ENCODE measurements at places on chromosomes 3 and 15. TPM values are rescaled to one million over a fixed set of nuclear protein-coding genes. Genes with fewer than 3 reads are reported as not detected.

Gene CYP8B1
- not detected for total RNA-seq

Gene NAALADL2
- total RNA-seq: 3.5 TPM

Gene COL6A5
- not detected for total RNA-seq

Gene SH2D7
- total RNA-seq: not detected

Gene GASK1A
- 65.8 TPM for total RNA-seq

- DNase-seq: no peak
- no peak overlapping the region for H3K4me3 ChIP-seq
- H3K4me1 ChIP-seq: no peaks in the 10 kb centered on the region
- no peak overlapping the region for H3K27ac ChIP-seq
- H3K27me3 ChIP-seq: peaks cover 4% of the 10 kb centered on the region
These were observed 10.9 kb upstream of the FAM107A start for GRCh38 chr3:58588030-58588614.

- no peak overlapping the region for H3K4me3 ChIP-seq
- no peaks in the 10 kb centered on the region for H3K27me3 ChIP-seq
- no peaks in the 10 kb centered on the region for H3K36me3 ChIP-seq
- H3K27ac ChIP-seq: no peak overlapping the region
- no peak for DNase-seq
These were observed 25.9 kb upstream of the JMJD7 start for GRCh38 chr15:41801850-41802455.

DNA sequence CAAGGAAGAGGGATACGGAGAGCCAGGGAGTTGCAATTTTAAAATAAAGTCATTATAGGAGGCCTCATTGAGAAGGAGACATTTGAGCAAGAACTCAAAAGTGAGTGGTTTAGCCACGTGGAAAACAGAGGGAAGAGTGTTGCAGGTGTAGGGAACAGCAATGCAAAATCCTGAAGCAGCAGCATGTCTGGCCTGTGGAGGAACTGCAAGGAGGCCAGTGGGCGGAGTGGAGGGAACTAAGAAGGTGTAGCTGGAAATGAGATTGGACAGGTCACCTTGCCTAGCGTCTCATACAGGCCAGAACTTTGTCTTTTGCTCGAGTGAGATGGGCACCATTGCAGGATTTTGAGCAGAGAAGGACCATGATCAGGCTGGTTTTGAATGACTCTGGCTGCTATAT, 34.9 kb downstream of the SAXO2 start:
- H3K36me3 ChIP-seq: no peaks in the 10 kb centered on the region
- no peak for DNase-seq
- H3K4me3 ChIP-seq: no peak overlapping the region
- H3K27ac ChIP-seq: no peak overlapping the region

DNA sequence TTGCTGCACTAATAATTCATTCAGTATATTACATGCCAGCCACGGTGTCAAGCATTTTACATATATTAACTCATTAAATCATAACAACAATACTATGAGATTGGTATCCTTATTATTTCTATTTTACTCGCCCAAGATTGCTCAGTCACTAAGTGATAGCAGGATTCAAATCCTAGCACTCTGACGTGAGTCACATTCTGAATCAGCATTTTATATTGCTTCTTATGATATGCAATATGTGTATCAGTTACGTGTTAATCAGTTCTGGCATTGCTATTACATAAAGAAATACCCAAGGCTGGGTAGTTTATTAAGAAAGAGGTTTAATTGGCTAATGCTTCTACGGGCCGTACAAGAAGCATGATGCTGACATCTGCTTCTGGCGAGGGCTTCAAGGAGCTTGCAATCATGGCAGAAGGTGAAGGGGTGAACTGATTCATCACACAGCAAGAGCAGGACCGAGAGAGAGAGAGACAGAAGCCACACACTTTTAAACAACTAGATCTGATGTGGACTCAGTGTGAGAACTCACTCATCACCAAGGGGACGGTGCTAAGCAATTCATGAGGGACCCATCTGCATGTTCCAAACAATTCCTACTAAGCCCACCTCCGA, 166.5 kb upstream of the TMCO5A start:
- H3K36me3 ChIP-seq: no peaks in the 10 kb centered on the region
- no peak overlapping the region for H3K4me3 ChIP-seq
- no peak for DNase-seq
- no peak overlapping the region for H3K27ac ChIP-seq
- H3K4me1 ChIP-seq: no peaks in the 10 kb centered on the region

- H3K27ac ChIP-seq: no peak overlapping the region
- H3K4me3 ChIP-seq: no peak overlapping the region
- DNase-seq: no peak
- H3K27me3 ChIP-seq: no peaks in the 10 kb centered on the region
- no peaks in the 10 kb centered on the region for H3K36me3 ChIP-seq
These were observed 127.7 kb upstream of the SAMMSON start for GRCh38 chr3:69871868-69872267.

DNA sequence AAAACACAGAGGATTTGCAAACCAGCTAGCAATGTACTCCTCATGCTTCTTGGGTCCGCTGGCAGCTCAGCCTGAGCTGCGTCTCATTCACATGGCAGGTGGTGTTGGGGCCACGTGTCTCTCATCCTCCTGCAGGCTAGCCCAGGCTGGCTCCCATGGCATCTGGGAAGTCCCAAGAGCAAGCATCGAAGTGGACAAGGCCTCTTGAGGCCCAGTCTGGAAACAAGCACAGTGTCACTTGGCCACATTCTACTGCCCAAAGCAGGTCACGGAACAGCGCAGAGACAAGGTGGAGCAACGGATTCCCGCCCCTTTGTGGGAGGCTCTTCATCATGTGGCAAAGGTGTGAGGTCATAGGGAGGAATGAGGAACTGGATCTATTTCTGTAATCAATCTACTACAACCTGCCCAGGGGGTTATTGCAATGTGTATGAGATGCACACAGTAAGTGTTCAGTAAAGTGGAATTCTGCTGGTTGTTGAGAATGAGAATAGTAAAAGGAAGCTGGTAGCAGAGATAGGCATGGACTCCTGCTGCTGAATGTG, 128.3 kb downstream of the TPRA1 start:
- H3K4me3 ChIP-seq: no peak overlapping the region
- peaks cover 2% of the 10 kb centered on the region for H3K4me1 ChIP-seq

GRCh38 chr3:195447201-195447600, 4.4 kb upstream of the ACAP2 start:
- no peak overlapping the region for H3K4me3 ChIP-seq
- H3K27me3 ChIP-seq: no peaks in the 10 kb centered on the region
- no peak overlapping the region for H3K27ac ChIP-seq
- no peaks in the 10 kb centered on the region for H3K36me3 ChIP-seq

GRCh38 chr3:134641671-134642300, 9.0 kb downstream of the KY start:
- DNase-seq: no peak
- no peaks in the 10 kb centered on the region for H3K36me3 ChIP-seq
- no peaks in the 10 kb centered on the region for H3K27me3 ChIP-seq
- no peaks in the 10 kb centered on the region for H3K4me1 ChIP-seq
- no peak overlapping the region for H3K27ac ChIP-seq

GRCh38 chr15:40430271-40430805, 10.4 kb upstream of the BAHD1 start:
- no peaks in the 10 kb centered on the region for H3K36me3 ChIP-seq
- no peaks in the 10 kb centered on the region for H3K4me1 ChIP-seq
- no peak overlapping the region for H3K4me3 ChIP-seq
- no peaks in the 10 kb centered on the region for H3K27me3 ChIP-seq
- no peak overlapping the region for H3K27ac ChIP-seq

- no peak overlapping the region for H3K4me3 ChIP-seq
- DNase-seq: no peak
- no peaks in the 10 kb centered on the region for H3K4me1 ChIP-seq
- H3K27me3 ChIP-seq: no peaks in the 10 kb centered on the region
These were observed 25.2 kb downstream of the UBE2E1 start for GRCh38 chr3:23830869-23831484.

DNA sequence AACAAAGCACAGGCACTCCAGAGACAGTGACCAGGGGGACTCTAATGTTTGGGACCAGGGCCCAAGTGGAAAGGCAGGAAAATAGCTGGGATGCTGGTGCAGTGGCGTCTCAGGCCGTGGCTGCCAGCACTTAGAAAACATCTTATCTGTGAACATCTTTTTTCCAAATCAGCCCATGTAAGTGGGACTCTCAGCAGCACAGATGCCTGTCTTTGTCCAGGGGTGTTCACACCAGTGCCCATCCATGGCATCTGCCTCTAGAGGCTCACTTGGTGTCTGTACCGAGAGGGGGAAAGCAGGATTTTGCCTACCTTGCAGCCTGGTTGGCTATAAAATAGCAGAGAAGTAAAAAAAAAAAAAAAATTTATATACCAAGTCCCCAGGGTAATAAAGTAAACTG, 26.7 kb downstream of the SLC12A8 start:
- H3K27ac ChIP-seq: peak overlapping the region; percentile 43
- no peak for DNase-seq
- H3K4me3 ChIP-seq: no peak overlapping the region
- no peaks in the 10 kb centered on the region for H3K27me3 ChIP-seq
- no peaks in the 10 kb centered on the region for H3K36me3 ChIP-seq
- no peaks in the 10 kb centered on the region for H3K4me1 ChIP-seq

GRCh38 chr15:82040862-82041261, 5.0 kb downstream of the MEX3B start:
- H3K27ac ChIP-seq: no peak overlapping the region
- H3K27me3 ChIP-seq: no peaks in the 10 kb centered on the region
- no peak overlapping the region for H3K4me3 ChIP-seq
- no peaks in the 10 kb centered on the region for H3K4me1 ChIP-seq
- H3K36me3 ChIP-seq: no peaks in the 10 kb centered on the region

DNA sequence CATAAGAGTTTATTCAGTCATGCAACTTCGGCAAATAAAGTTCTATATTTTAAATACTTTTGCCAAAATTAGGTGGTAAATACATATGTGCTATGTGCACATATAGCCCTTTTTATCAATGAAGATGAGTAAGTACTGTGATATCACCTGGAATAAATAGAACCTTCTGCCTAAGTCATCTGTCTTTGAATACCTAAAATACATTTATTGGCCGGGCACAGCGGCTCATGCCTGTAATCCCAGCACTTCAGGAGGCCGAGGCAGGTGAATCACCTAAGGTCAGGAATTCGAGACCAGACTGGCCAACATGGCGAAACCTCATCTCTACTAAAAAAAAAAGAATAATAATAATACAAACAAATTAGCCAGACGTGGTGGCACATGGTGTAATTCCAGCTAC, 73.8 kb upstream of the FLNB start:
- H3K4me3 ChIP-seq: no peak overlapping the region
- H3K4me1 ChIP-seq: no peaks in the 10 kb centered on the region
- H3K36me3 ChIP-seq: no peaks in the 10 kb centered on the region
- H3K27me3 ChIP-seq: no peaks in the 10 kb centered on the region

GRCh38 chr3:46882377-46883053, 5.0 kb downstream of the PTH1R start:
- peak; percentile 55 for DNase-seq
- no peaks in the 10 kb centered on the region for H3K27me3 ChIP-seq
- peak overlapping the region; percentile 92 for H3K27ac ChIP-seq
- no peaks in the 10 kb centered on the region for H3K36me3 ChIP-seq

- DNase-seq: no peak
- H3K4me3 ChIP-seq: no peak overlapping the region
- H3K27ac ChIP-seq: no peak overlapping the region
- no peaks in the 10 kb centered on the region for H3K4me1 ChIP-seq
These were observed 630.9 kb downstream of the PYDC2 start for GRCh38 chr3:192091831-192092230.

GRCh38 chr3:108527109-108527508, 16.7 kb upstream of the MYH15 start:
- no peak overlapping the region for H3K4me3 ChIP-seq
- H3K36me3 ChIP-seq: no peaks in the 10 kb centered on the region
- DNase-seq: no peak
- H3K4me1 ChIP-seq: no peaks in the 10 kb centered on the region

GRCh38 chr15:31407851-31408250, 81.2 kb downstream of the KLF13 start:
- no peaks in the 10 kb centered on the region for H3K4me1 ChIP-seq
- no peaks in the 10 kb centered on the region for H3K27me3 ChIP-seq
- no peak overlapping the region for H3K4me3 ChIP-seq
- H3K36me3 ChIP-seq: no peaks in the 10 kb centered on the region
- no peak for DNase-seq
- no peak overlapping the region for H3K27ac ChIP-seq

DNA sequence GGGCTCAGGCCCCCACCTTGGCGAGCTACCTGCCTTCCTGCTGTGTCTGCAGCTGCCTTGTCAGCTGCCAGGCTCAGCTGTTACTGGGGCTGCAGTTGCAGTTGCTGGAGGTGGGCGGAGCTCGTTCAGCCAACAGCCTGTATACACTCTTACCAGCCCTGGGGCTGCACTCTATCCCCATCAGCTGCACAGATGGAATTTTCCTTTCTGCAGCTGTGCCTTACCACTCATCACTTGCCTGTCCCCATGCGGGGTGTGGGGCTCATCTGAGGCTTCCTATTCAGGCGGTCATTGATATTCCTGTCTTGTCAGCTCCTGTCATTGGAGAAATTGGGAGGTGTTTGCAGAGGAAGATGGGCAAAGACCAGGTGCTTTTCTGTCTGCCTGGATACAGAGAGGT, 9.1 kb upstream of the SYN2 start:
- H3K36me3 ChIP-seq: no peaks in the 10 kb centered on the region
- no peaks in the 10 kb centered on the region for H3K27me3 ChIP-seq
- DNase-seq: no peak

DNA sequence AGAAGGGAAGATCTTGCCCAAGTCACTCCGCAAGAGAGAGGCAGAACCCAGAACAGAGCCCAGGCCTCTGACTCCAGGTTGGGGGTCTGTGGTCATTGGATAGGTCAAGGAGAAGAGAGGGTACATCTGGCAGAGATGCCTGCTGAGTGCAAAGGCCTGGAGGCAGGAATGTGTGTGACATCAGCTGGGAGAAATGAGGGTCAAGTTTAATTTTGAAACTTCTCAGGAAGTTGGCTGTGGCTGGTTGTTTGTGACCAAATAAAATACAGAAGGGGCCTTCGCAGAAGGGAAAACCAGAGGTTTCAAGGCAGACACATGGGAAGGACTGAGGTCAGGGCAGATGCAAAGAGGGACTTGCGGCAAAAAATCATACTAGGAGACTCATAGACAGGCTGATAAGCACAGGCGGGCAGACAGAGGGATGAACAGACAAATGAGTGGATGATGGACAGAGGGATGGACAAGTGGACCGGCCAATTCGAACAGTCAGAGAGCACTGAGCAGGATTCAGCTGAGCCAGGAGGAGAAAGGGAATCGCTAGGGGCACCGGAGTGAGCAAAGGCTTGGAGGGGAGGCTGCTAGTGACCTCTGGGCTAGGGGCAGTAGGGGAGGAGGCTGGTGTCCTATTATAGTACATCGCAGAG, 28.8 kb upstream of the CACNA2D2 start:
- no peak for DNase-seq
- H3K27ac ChIP-seq: no peak overlapping the region
- no peak overlapping the region for H3K4me3 ChIP-seq
- no peaks in the 10 kb centered on the region for H3K27me3 ChIP-seq
- no peaks in the 10 kb centered on the region for H3K4me1 ChIP-seq
- no peaks in the 10 kb centered on the region for H3K36me3 ChIP-seq

- DNase-seq: no peak
- no peaks in the 10 kb centered on the region for H3K27me3 ChIP-seq
- no peak overlapping the region for H3K27ac ChIP-seq
- H3K36me3 ChIP-seq: no peaks in the 10 kb centered on the region
- H3K4me3 ChIP-seq: no peak overlapping the region
These were observed 21.6 kb downstream of the TRA2B start for GRCh38 chr3:185916042-185916833.
